ENCODE measurements at places on chromosomes 11 and 22.
A peak's percentile ranks its signal among the peaks of the same experiment; 100 is the strongest.

DNA sequence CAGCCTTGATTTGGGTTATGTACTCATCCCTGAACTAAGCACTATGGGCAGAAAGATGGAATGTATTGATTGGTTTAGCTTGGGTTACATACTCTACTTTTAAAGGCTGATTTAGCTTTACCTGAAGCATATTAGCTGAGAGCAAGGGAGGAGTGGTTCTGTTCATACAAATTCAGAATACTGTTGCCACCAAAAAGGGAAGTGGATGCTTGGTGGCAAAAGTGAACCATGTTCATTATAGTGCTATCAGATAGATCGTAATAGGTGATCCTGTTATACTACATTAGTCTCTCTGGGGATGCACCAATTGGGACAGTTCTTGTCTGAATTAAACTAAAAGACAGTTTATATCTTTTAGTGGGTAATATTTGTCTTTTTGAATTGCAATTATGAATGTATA, 44.5 kb upstream of the RRM1 start:
- DNase-seq: no peak

GRCh38 chr22:39215426-39216142, 29.2 kb downstream of the PDGFB start:
- no peak for DNase-seq

- DNase-seq: no peak
Observed at GRCh38 chr22:50189849-50190181, 4.1 kb downstream of the TRABD start.

- DNase-seq: no peak
Observed at GRCh38 chr22:39568278-39568981, 2.1 kb upstream of the CACNA1I start.

DNA sequence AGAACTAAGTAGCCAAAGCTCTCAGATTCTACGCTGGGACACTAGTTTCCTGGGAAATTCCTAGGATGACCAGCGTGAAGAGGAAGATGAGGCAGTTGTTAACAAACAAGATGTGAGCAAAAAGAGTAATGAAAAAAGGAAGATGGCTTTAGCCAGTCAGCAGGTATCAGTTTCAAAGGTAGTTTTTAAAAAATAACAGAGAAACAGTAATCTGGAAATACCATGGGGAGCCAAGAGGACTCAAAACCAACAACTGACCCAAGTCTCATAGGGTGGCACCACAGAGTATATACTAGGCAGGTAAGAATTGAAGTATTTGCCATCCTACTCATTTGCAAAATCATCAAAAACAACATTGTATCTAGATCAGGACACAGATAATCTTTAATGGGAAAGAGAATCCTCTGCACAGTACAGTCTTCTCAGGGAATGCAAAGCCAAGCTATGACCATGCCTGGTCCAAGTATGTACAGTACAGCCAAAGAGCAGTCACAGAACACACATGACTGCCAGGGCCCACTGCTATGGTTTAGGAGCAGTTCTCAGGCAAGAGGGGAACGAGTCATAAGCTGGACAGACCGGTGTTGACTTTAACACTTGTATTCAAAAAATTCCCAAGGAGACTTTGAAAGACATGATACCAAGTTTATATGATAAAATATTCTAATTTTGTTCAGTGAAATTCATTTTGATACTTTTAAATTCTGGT, 20.6 kb downstream of the MSANTD4 start:
- DNase-seq: no peak

GRCh38 chr11:116096272-116096995, 592.2 kb upstream of the CADM1 start:
- DNase-seq: no peak

DNA sequence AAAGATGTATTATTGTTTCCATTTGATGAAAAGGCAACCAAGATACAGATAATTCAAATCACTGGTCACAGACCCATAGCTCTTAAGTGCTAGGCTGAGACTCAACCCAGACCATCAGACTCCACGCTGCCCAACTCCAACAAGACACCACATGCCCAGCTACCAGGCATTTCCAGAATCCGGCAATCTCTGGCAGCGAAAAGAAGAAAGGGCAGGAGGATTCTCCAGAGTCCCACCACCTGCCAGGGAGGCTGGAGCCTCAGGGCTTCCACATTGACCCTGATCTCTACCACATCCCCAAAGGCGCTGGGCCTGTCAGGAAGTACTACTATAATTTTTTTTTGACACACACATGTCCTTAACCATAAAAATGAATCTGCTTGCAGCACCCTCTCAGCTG, 61.4 kb upstream of the ARFGAP3 start:
- DNase-seq: no peak

DNA sequence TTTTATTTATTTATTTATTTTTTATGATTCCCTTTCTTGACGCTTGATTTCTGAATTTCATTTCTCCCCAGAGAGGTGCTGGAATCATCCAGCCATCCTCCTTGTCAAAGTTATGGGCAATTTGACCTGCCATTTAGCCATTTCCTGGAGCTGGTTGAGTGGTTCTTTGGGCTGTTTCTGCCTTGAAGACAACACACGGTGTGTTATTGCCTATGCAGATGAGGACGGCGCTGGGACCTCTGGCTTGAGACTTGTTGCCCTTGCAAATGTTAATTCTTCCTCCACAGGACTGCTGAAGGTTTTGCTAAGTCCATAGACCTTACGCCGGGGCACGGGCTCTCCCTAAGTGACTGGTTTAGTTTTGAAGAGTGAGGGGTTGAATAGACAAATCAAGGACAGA, 147.9 kb upstream of the PLET1 start:
- DNase-seq: peak; percentile 37

DNA sequence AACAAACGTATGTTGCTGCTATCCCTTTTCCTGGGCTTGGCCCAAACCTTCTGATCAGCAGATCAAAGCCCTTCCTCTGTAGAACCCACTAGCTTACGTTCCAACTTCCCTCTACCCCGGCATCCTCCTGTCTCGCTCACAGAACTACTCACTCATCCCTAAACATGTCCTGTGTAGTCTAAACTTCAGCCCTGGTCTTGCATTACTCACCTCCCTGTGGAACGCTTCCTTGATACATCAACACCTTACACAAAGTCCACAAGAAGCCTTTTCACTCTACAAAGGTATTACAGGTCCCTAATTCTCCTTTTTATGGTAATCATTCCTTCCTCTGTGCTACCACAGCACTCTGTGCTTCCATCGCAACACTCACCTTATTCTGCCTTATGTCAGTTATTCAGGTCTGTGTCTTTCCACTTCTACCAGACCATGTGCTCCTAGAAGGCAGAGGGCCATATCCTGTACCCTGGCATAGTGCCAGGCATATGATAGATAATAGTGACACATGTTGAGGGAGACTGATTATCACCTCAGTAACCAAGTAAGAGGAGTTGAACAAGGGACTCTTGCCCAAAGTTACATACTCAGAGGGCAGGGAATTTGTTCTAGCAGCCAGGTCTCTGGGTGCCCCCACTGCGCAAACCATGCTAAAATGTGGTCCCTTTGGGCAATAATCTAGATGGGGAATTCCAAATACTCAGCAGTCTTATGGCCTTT, 41.6 kb downstream of the USP35 start:
- no peak for DNase-seq

DNA sequence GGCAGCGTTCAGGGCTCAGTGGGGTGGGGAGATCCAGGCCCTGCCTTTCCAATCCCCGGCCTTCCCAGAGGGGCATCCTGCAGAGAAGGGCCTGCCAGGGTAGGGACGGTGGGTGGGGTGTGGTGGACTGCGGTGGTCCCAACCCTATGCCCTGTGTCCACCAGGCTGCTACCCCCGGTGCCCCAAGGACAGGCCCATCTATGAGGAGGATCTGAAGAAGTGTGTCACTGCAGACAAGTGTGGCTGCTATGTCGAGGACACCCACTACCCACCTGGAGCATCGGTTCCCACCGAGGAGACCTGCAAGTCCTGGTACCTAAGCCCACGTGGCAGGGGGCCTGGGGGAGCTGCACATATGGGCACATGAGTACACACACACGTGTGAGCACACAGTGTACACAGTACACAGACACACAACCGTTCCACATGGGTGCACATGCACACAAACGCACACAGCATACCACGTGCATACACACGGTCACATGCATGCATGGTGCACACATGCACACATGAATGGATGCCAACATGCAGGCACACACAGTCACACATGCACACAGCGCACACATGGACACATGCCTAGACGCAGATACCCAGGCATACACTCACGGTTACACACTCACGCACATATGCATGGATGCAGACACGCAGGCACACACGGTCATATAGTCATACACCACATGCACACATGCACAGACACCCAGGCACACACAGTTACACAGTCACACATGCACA, 16.1 kb downstream of the MUC2 start:
- no peak for DNase-seq

- DNase-seq: peak; percentile 57
Observed at GRCh38 chr11:33970984-33971466, 79.1 kb upstream of the LMO2 start.

GRCh38 chr11:130390071-130390758, 38.2 kb downstream of the ADAMTS8 start:
- DNase-seq: peak; percentile 21

DNA sequence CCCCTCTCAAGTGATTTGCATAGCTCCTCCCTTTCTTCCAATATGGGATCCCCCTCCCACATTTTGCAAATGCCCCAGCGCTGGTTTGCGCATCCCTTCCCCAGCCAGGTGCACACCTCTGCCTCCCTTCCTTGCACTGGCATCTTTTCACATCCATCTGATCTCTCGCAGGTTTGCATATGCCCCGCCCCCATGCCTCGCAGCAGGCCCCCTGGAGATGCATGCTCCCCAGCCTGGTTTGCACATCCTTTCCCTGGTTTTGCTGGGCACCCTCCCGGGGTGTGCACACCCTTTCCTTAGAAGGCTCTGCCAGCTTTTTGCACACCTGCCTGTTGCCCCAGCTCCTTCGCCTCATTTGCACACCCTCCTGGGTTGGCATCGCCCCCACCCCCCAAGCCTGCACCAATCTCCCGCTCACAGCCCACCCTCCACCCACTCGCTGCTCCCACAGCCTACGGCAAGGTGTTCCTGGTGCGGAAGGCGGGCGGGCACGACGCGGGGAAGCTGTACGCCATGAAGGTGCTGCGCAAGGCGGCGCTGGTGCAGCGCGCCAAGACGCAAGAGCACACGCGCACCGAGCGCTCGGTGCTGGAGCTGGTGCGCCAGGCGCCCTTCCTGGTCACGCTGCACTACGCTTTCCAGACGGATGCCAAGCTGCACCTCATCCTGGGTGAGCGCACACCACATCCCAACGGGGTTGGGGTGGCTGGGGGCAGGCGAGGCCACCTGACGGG, 917 bp downstream of the RPS6KA4 start:
- no peak for DNase-seq

DNA sequence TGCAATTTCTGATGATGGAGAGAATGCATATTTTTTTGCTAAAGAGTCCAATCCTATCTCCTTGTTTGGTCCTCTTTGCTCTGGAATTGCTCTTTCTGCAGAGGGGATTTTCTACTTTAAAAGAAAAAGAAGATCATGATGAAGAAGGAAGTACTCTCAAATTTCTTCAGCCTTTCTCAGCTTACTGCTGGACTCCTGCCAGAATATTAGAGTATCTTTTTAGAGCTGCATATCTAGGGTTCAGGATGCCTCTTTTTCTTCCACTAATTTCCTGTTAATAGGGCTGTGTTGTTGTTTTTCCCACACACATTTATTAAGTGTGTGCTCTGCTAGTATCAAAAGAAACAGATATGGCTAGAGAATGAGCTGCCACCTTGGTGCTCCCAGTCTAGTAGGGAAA, 18.2 kb downstream of the UBASH3B start:
- DNase-seq: no peak

DNA sequence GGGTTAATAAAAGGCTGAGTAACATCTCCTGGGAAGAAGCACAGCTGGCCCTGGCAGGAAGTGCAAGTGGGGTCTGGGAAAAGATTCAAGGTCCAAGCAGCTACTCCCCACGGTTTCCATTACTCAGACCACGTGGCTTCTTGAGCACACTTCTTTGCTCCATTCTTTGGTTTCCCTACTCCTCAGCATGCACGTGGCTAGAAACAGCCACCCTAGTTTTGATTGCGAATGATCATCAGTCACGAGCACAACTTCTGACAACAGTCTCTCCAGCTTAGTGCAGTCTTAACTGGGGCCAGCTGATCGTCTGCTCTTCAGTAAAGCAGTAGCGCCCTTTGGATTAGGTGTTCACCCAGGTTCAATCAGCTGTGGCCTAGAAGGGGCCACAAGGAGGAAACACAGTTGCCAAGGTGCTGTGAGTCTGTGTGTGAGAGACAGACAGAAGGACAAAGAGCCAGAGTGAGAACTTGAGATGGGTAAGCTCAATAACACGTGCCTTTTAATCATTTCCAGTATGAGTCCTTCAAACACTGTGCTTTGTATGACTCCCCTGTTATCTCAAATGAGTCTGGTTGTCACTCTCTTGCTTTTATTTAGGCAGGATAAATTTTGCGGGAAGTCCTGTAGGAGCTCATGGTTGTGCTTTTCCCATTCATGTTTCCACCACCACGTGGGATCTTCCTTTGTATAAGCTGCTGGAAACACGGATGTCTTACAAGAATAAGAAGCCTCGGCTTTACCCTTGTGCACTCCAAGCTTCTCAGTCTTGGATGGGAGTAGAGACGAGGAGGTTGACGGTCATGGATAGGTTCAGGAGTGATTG, 901 bp upstream of the PARVA start:
- peak; percentile 18 for DNase-seq

DNA sequence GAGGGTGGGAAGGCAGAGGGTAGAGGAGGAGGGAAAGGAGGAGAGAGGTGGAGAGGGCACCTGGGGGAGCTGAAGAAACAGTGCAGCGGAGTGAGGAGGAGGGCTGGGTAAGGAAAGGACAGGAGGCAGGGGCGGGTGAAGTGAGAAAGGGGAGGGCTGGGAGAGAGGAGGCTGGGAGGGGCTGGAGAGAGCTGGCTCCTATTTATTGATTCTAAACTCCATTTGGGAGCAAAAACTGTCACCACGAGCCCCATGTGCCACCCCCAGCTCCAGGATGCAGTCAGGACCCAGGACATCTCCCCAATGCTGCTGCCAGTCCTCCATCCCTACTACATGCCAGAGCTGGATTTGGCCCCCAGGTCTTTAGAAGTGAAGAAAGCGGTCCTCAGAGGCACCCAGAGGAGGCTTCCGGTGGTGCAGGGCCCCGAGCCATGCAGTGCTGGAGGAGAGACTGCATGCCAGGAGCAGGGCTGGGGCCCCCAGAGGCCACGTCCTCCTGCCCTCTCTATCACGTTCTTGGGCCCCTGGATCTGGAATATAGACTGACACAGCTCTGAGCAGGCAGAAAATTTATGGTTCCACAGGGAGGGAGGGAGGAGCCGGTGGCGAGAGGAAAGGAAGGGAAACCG, 53.7 kb downstream of the SLC22A12 start:
- peak; percentile 53 for DNase-seq

DNA sequence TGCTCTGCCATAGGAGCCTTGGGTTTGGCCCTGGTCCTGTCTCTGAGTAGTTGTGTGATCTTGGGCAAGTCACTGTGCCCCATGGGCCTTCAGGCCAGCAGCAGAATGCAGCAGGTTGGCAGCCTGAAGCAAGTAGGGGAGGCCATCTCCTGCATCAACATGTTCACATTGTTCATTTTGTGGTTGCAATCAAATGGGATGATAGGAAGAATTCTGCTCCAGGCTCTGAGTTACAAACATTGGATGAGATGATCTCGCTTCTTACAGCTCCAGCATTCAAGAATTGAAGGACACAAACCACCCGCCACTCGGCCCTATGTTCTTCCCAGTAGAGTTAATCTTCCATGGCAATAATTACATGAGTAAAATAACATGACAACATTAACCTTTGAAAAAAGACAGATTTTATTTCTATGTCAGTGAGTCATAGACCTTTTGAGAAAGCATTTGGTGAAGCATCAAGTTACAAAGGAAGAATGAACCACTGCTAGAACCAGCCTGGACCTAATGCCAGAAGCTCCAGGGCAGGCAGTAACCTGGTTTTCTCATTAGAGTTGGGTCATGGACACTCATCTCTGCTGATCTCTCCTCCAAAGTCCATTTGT, 308.3 kb upstream of the NCAM1 start:
- no peak for DNase-seq

All from ELF-1 (cell line).